ENCODE measurements at places on chromosomes 6 and 20.

GRCh38 chr6:4322846-4323309, 187.5 kb upstream of the ECI2 start:
- no peak for DNase-seq

DNA sequence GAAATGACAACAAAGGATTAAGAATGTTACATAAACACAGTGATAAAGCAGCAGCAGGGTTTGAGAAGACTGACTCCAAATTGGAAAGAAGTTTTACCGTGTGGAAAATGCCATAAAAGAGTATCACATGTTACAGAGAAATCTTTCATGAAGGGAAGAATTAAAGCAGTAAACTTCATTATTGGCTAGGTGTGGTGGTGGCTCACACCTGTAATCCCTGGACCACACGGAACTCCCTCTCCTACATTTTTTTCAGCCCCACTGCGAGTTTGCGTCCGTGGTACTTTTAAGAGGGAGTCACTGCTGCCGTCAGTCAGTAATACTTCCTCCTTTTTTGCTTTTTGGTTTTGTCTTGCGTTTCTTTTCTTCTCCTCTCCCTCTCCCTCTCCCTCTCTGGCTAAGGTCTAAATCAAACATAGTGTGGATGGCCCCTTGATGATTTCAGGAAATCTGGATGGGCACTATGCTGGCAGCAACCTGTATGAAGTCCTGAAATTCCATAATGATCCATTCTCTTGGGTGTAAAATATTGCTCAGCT, 112.3 kb downstream of the MAN1A1 start:
- DNase-seq: no peak

DNA sequence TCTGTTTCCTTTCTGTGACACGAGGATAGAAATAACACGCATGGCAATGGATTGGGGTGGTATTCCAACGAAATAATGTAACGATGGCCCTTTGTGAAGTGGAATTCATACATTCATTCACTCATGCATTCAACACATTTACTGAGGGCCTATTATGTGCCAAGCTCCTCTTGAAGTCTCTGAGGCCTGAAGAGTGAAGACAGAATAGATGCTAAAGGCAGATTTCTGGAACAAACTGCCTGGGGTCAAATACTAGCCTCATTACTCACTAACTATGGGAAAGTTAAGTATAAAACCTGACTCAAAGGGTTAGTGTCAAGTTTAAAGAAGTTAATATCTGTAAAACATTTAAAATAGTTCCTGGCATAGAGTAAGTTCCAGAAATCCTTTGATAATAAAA, 279.6 kb upstream of the SULF2 start:
- DNase-seq: no peak

DNA sequence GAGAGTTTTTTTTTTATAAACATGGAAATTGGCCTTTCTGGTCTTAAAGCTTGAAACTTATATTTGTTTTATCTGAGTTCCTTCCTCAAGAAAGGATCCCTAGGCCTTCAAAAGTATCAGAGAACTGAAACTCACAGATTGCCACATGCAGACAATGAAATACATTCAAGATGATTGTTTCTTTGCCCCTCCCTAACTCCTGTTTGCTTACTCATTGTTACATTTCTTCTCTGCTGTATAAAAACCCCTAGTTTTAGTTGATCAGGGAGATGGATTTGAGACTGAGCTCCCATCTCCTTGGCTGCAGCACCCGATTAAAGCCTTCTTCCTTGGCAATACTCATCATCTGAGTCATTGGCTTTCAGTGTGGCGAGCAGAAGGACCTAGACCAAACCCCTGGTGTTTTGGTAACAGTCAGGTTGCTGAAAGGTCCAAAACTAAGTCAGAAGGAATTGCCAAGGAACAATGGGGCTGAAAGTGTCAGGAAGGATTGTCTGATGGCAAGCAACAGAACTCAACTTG, 132.3 kb upstream of the SULF2 start:
- DNase-seq: no peak

- no peak for DNase-seq
These were observed 1.2 kb upstream of the NTSR1 start for GRCh38 chr20:62707276-62707920.

DNA sequence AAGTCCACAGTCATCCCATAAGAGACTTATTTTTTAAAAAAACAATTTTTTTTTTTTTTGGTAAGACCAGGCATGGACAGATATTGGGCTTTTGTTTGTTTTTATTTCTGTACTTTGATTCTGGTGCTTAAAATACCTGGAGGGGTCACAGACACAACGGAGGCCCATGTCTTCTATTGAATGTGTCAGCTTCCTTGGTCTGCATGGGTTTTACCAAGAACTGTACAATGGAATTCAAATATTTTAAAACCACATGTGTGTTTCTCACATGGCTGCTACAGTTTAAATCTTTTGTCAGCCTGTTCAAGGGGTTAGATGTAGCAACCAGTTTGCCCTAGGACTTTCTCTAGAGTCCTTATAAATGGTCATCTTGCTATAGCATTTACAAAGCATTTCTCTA, 139.8 kb downstream of the SOX4 start:
- no peak for DNase-seq

- no peak for DNase-seq
These were observed 192.8 kb downstream of the LY86 start for GRCh38 chr6:6781172-6781872.

DNA sequence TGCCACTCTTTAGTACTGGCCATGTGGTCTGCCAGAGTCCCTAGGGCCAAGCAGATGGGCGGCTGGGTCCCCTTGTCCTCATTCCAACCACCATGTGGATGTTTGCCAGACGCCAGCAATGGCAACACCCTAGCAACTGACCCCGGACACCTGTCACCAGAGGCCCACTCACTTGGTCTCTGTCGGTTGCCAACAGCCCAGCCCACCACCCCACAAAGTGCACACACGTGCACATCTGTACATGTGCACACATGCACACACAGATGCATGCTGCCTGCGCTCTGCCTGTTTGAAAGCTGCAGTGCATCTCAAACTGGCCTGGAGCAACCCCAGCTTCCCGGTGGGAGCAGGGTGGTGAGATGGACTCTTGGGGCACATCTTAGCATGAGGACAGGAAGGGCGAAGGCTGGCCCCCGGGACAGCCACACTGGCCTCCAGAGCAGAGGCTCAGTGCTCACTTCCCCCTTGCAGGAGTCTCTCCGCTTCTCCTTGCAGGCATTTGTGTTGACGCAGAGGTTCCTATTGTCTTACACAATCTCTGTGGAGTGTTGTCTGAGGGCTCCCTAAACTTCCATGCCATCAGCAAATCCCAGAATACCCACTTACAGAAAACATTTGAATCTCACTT, 54.0 kb downstream of the PSMG4 start:
- no peak for DNase-seq

- no peak for DNase-seq
These were observed 6.8 kb downstream of the NQO2 start for GRCh38 chr6:3006476-3006875.

DNA sequence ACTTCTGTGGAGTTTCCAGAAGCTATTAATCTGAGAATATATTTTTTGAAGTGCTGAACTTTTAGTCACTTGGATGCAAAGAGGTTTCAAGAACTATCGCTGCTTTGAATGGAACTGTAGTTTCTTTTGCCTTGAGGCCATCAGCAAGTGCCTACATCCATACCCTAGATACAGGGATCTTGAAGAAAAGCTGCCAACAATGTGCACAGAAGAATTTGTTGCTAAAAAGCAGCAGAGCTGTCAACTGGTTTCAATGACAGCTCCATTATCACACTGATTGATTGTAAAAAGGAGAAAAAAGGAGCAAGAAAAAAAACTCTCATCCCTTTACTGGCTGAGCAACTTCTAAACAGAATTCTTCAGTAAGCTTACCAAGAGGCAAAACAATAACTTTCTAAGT, 251.0 kb upstream of the NRSN1 start:
- DNase-seq: no peak

DNA sequence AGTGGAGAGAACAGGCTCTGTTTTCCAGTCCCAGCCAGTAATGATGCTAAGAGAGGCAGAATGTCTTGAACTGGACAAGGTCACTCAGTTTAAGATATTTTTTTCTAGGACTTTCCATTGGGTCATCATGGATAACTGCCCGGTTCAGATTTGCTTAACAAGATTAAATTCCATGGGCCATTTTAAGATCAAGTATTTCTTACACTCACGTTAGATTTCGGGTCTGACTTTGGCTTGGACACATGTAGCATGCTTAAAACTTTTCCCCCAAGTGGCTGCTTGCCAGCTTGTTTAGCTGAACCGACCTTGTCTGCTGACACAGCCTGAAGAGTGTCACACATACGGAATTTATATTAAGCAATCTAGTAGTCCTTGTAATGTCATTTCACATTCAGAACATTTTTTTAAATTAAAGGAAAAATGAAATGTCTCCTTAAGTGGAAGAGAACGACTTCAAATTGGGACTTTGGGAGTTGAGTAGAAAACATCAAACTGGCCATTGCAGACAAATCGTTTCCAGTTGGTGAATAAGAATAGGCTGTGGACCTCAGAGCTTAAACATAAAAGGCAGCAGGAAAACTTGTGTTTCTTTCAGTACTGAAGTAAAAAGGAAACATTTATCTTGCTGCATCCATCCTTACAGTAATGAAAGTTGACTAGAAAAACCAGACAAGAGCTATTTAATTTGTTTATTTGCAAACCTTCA, 29.0 kb downstream of the ARMC2 start:
- DNase-seq: no peak

DNA sequence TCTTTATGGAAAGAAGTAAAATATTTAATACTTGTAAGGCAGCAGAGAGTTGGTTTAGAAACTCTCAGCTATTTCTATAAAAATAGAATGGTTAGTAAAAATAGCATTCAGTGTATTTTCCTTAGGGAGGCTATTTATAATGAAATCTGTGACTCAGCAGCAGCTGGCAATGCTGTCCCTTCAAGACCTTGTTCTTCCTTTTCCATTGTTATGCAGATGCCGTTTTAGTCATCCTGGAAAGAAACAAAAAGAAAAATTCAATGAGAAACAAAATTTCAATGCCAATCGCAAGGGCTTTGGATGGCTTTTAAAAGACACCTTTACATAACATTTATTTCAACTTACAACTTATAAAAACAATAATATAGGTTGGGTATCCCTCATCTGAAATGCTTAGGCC, 17.5 kb downstream of the MPC1 start:
- no peak for DNase-seq

All from activated CD8-positive, alpha-beta memory T cell treated with anti-CD3 and anti-CD28 coated beads, Interleukin-2, amount 50 U/mL, for 4 hours (primary cell).